ENCODE measurements at places on chromosomes 1 and 21.
A peak's percentile ranks its signal among the peaks of the same experiment; 100 is the strongest.

GRCh38 chr1:83967336-83967735 lies 31.6 kb downstream of the TTLL7 start:
- DNase-seq, result no peak

DNA sequence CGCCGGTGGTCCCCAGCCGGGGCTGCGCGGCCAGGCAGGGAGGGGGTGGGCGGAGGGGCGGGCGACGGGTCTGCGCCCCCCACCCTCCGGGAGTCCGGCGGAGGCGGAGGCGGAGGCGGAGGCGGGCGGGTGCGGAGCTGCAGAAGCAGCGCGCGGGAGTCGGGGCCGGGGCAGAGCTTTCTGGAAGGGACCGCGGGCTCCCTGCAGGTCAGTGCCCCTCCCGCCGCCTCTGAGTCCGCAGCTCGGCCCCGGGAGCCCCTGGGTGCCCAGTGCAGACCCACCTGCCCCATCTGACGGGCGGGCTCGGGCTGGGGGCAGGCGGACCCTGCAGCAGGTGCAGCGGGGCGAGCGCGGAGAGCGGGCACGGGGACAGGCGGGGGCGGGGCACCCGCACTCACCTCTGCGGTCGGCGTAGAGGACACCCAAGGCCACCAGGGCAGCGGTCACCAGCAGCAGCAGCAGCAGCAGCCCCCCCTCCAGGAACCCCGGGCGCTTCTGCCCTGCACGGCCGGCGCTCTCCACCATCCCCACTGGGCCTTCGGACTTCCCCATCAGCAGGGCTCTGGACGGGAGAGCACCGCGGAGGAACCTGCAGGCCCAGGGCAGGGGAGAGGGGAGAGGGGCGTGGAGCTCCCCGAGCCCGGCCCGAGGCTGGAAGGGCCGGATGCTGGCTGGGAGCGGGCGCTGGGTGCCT lies 3.7 kb downstream of the MMEL1 start:
- DNase-seq, result no peak

GRCh38 chr1:173469656-173470055 lies 7.5 kb upstream of the PRDX6 start:
- DNase-seq, result no peak

- DNase-seq, result no peak
Observed at GRCh38 chr1:89199525-89200031, 836 bp upstream of the GBP4 start.

DNA sequence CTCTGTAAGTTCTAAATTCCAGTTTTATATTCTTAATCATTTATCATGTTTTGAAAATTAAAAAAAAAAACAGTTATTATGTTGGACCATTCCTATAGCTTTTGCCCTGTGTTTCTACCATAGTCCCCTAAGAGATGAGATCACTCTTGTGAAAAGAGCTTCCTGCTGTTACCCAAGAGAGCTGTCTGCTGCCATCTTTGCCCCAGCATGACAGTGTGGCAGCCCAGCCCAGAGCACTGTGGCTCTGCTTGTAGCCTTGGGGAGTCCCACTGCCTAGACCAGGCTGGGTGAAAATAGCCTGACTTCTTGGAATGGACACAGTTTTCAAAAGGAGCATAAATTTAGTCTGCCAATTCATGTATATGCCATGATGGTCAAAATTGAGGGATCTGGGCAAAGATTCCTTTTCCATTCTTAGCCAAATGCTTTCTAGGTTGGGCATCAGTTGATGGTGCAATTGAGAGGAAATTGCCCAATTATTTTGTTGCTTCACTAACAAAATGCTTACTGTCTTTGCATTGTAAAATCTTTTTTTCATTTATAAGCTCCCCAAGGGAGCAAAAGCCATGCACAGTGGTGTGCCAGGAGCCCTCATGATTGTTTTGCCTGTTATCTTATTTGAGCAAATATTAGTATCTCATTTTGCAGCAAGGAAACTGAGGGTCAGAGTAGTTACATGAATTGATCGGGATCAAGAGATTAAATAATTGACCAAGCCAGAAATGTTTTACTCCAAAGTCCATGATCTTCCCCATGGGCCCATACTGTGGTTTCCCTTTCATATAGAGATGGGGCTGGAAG lies 72.8 kb downstream of the ETS2 start:
- no peak for DNase-seq

DNA sequence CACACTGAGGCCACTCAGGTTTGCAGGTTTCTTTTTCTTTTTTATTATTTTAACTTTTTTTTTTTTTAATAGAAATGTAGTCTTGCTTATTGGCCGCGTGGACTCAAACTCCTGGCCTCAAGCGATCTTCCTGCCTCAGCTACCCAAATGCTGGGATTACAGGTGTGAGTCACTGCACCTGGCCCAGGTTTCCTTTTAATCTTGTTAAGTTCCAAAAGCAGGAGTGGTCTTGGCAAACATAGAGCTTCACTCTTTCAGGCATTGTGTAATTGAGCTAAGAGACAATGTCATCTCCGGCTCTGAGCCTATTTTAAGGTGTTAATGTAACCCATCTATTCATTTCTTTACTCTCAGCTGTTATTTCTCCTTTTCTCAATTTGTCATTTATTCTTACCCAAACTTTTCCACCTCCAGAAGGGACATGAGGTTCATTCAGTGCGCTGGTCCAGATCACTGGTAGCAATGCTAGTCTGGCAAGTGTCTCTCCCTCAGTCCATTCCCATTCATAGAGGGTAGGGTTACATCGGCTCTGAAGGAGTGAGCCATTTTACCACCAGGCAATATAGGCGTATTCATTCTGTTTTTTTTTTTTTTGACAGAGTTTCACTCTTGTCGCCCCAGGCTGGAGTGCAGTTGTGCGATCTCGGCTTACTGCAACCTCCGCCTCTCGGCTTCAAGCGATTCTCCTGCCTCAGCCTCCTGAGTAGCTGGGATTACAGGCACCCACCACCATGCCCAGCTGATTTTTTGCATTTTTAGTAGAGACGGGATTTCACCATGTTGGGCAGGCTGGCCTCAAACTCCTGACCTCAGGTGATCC lies 11.3 kb upstream of the MFSD2A start:
- DNase-seq, result no peak

DNA sequence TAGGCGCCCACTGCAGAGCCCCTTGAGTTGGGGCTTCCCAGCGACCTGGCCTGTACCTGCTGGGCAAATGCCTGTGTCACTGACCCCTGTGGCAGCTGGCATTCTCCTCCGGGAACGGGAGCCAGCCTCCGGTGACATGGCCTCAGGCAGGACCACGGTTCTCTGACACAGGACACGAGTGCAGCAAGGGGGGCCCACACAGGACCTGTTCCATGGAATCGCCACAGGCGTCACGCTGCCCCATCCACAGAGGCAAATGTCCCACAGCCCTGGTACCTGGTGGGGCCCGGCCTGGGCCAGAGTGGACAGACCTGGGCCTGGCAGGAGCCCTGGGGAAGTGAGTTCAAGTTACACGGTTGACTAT lies 2.6 kb downstream of the ITGB2 start:
- no peak for DNase-seq

DNA sequence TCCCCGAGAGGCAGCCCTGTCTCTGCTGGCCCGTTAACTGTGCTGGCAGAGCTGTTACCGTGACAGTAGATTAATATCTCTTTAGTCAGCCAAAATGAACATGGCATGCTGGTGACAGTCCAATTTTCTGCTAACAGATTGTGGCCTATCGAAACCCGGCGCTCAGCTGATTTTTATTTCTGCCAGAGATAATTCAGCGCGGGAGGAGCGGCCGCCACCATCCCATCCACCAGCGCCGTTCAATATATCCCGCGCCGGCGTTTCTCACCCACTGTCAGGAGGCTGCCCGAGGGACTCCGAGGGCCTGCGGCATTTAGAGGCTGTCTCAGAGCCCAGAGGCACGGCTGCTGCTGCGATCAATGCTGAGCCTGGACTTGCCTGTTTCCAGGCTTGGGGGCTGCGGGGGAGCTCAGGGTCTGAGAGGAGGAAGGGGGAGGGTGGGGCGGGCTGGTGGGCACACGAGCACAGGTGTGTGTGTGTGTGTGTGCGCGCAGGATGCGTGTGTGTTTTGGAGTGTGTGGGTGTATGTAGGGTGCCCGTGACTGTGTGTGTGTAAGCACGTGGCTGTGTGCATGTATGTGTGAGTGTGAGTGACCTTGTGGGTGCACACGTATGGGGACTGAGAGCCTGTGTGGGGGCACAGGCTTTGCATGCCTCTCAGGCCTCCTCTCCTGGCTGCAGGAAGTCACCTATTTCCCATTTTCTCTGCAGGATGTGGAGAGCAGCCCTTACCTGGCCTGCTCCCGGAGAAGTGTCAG lies 109.7 kb upstream of the ACTRT2 start:
- no peak for DNase-seq

DNA sequence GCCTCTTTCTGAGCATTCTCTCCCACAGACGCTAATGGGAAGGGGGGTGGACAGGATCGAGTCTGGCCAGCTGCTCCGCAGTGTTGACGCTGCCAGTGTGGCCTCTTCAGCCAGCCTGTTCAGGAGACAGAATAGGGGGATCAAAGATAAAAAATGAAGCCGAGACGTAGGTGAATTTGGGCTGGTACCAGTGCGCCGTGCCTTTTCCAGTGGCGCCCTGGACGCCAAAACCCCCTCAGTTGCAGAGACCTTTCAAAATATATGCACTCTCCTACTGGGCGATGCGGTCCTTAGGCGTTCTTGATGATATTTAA lies 1.1 kb downstream of the TTC3 start:
- no peak for DNase-seq

DNA sequence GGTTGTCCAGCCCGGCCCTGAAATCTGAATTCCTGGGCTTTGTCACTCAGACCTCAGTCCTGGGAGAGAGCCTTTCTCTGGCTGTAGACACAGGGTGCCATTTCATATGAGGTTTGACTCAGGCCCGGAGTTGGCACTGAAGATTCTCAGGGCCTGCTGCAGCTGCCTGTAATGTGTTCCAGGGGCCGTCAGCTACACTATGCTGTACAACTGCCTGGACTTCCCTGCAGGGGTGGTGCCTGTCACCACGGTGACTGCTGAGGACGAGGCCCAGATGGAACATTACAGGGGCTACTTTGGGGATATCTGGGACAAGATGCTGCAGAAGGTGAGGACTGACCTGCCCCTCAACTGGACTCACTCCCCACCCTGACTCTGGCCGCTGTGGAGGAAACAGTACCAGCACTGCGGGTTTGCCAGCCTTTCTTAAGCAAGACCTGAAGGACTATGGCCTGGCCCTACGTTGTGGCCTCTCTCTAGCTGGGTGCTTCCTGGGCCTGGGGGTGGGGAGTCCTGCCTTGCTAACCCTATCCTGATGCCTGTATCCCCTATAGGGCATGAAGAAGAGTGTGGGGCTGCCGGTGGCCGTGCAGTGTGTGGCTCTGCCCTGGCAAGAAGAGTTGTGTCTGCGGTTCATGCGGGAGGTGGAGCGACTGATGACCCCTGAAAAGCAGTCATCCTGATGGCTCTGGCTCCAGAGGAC lies 18.9 kb downstream of the FAAH start:
- no peak for DNase-seq

- no peak for DNase-seq
Observed at GRCh38 chr1:37270639-37271038, 203.7 kb upstream of the ZC3H12A start.

GRCh38 chr1:98783821-98784220 lies 122.3 kb downstream of the SNX7 start:
- no peak for DNase-seq

GRCh38 chr1:221708076-221708571 lies 33.8 kb downstream of the DUSP10 start:
- DNase-seq, result peak; percentile 88

DNA sequence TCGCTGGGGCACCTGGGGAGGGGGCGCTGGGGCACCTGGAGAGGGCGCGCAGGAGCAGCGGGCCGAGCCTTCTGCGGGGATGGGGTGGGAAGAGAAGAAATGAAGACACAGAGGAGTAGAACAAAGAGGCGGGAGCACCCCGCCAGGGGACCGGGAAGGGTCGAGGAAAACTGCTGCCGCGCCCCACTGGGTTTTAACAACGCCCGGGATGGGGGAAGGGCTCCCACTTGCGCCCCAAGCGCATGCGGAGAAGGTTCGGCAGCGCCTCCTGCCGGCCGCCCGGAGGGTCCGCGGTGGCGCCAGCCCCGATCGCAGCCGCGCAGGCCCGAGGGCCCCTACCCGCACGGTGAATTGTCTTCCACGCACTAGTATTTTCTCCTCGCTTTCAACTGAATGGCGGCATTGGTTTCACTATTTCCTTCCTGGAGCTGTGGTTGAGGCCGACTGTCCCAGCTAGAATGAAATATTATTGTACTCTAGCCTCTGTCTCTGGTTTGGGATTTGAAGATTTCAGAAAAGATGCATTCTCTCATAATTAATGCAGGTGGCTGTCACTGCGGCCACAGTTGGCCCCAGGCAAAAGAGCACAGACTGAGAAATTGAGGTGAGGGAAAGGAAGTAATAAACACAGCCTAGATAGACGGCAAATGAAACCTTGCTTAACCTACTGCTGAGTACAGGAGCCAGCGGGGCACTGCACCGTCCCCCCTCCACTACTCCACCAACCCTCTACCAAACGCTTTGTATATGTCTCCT lies 57.3 kb downstream of the MAB21L3 start:
- DNase-seq, result peak; percentile 75

DNA sequence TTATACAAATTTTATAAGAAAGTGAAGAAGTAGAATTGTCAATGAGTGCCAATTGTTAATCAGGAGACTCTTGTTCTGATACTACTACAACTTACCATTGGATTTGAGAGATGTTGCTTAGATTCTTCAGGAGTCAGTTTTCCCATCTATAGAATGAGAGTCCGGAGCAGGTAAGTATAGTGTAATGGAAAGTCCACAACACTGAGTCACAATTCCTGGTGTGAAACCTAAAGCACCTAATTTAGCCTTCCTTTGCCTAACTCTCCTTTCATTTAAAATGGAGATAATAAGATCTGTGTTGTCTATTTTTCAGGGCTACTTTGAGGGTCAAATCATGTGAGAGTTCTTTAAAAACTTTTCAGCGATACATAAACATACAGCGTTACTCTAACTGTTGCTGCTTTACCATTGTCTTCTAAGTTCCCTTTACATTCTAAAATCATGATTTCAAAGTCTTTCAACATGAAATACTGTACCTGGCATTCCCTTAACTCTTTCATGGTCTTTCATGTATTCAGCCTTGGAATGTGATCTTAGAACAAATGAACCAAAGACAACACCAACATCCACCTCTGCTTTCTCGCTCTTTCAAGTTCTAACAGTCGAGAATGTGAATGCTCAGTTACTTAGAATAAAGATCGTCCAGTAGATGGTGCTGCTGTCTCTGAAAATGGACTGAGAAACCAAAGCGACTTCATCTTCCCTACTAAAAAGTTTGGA lies 90.9 kb downstream of the SLC30A10 start:
- DNase-seq, result no peak

GRCh38 chr1:160836981-160837557 lies 25.6 kb downstream of the CD244 start:
- no peak for DNase-seq

GRCh38 chr1:229685149-229685548 lies 59.1 kb downstream of the URB2 start:
- DNase-seq, result no peak

- DNase-seq, result no peak
Observed at GRCh38 chr1:217506878-217507277, 124.0 kb downstream of the GPATCH2 start.

All from T-helper 2 cell treated with Interferon-gamma antibody and Interleukin-4, amounts not matched to agents 5 μg/mL and 100 μg/mL, for 36 hours (primary cell).